Activated CD4-positive, alpha-beta T cell treated with anti-CD3 and anti-CD28 coated beads, Interleukin-2, Interleukin-4, amounts not matched to agents 100 ng/mL and 50 ng/mL, durations not matched to agents 16 hours and 8 hours (primary cell): ENCODE measurements at places on chromosomes 5 and 9.

GRCh38 chr5:83767409-83767992 lies 46.8 kb upstream of the HAPLN1 start:
- DNase-seq: no peak

DNA sequence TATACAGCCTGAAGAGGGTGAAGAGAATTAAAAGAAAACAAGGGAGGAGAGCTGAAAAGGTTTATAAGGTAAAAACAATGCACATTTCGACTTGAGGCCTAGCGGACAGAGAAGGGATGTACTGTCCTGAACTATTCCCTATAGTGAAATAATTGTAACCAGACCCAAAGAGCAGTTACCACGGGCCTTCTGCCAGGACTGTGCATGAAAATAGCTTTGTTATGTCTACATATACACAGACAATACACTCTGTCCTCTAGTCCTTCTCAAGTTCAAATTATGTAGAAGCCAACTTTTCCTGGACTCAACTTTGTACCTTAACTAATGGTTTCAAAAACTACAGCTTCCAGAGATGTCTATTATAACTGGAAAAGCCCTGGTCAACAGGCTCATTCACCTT lies 223.7 kb downstream of the PCSK5 start:
- no peak for DNase-seq

DNA sequence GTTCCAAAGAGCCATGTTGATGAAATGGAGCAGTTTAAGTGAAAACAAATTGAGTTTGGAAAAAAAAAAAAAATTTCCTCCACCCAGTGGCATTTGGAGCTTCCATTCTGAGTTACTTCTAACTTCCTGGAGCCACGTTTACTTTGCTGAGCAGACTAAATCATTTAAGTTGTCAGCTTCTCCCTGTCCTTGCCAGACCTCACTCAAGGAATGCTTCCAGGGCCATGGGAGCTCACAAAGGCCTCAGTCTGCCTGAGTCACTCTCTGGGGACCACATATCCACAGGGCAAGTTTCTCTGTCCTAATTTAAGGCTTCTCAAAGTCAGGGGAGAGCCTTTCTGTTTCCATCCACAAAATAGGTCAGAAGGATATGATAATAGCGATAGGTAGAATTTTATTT lies 210.3 kb upstream of the TNC start:
- DNase-seq: no peak

- no peak for DNase-seq
These were observed 34.0 kb downstream of the DAPK1 start for GRCh38 chr9:87531370-87532295.

- DNase-seq: no peak
These were observed 66.8 kb downstream of the SLC38A9 start for GRCh38 chr5:55645304-55645703.

GRCh38 chr9:71663931-71664459 lies 104.3 kb downstream of the CEMIP2 start:
- no peak for DNase-seq

- peak; percentile 2 for DNase-seq
These were observed 439 bp downstream of the SSBP2 start for GRCh38 chr5:81750308-81751008.

DNA sequence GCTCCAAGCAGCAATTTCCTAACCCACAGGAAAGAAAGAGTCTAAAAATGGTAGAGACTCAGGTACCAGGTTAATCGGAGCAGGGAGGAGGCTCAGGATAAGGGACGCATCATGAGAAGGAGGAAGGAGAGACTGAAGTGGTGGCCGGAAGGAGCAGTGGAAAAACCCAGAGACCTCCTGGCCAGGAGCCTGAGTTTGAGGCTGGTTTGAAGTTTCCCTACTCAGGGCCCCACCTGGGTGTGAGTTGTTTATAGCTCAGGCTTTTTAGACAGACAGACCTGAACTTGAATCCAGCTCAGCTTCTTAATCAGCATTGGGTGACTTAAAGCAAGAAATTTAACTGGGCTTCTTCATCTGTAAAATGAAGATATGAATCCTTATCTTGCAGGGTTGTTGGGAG lies 11.9 kb upstream of the AQP7 start:
- DNase-seq: no peak

DNA sequence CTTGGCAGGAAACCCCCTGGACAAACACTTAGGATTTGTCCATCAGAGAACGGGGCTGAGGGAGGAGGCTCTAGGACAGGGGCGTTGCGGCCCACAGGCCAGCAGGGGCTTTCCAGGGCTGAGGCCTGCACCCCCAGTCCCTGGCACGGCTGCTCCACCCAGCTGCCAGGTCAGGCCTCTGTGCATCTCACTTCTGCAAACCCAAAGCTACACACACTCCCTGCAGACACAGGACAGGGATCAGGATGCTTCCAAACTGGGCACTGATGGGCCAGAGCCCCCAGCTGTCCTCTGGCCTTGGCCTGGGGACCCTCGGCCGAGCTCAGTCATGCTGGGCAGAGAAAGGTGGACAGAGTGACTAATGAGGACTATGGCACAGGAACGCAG lies 106.2 kb upstream of the SARDH start:
- no peak for DNase-seq

DNA sequence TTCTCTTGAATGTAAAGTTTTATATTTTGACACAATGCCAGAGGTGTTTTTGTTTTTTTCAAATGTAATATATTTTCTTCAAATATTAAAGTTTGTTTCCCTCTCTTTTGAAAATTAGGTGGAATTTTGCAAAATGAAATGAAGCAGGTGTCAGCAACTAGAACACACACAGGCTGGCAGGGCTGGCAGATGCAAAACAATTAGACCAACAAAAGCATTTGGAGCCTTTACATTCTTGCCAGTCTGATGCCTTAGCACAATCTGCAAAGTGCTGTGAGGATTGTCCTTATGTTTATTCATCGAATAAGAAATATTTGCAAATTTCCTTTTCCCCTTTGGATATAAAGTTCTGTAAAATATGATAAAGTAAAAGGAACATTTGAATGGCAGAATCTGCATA lies 1063.9 kb downstream of the CDH9 start:
- DNase-seq: no peak

DNA sequence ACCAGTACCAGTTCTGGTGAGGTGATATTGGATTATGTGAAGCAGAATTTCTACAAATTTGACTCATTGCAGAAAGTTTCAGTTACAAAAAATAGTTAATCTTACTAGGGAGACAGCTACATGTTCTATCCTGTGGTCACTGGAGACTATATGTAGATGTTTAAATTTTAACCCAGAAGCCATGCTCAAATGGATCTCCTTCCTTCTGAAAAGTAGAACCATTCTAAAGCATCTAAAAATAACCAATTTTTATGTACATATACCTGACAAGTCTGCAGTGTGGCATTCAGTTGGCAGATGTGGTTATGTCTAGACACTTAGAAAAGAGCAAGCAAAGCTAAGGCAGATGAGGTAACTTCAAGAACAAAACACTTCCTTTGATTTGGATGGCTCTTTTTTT lies 65.5 kb upstream of the POU4F3 start:
- DNase-seq: no peak

DNA sequence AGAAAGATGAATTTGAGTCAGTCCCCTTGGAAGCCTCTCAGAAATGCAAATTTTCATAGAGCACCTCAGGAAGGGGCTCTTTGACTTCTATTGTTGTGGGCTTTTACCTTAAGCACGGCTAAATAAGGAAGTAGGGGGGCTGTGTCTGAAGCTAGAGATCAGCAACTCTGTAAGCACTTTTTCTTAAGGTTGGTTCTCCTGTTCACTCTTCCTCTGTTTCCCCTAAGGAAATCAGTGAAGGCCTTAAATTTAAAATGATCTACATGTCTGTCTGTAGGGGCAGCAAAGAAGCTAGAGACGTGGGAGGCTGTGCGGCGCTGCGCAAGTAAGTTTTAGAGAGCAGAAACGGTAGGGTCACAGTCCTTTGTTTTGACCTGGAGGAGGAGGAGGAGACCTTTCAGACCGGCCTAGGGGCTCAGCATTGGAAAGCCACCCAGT lies 1.2 kb upstream of the CDC14B start:
- DNase-seq: no peak

- no peak for DNase-seq
These were observed 5.9 kb downstream of the CDKN2A start for GRCh38 chr9:21988056-21988990.

DNA sequence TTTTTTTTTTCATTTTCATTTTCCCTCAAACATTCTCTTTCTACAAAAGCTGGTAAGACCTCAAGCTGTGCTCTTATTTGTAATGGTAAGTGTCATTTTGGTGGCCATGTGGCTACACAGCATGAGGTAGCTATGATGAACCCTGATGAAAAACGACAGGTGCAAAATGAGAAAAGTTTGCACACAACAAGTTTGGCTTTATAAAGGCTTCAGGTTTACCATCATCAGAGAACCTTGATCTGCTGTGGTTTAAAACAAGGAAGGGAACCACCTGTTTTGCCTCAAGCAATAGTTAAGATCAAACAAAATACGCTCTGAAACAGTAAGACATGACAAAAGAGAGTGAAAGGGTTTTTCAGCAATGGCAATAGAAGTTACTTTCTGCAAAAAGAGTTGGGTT lies 1124.6 kb upstream of the ACO1 start:
- DNase-seq: no peak
